ENCODE measurements at places on chromosomes 5 and 9.

- DNase-seq = no peak
These were observed 3.9 kb downstream of the GRK6 start for GRCh38 chr5:177430140-177430951.

DNA sequence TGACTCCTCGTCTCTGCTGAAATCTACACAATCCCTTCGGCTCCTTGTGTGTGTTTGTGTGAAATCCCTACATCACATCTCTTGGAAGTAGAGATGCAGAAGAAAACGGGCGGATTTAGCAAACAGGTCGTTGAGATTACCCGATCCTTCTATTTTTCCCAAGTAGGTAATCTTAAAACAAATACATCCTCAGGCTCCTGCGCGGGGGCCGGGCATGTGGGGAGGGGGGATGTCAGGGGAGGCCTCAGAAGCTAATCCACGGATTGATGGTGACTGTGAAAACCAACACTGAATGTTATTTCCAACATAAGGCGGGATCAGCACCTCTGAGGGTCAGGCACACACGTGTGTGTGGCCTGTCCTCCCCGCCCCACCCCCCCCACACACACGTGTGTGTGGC, 137.8 kb downstream of the ROR2 start:
- no peak for DNase-seq

DNA sequence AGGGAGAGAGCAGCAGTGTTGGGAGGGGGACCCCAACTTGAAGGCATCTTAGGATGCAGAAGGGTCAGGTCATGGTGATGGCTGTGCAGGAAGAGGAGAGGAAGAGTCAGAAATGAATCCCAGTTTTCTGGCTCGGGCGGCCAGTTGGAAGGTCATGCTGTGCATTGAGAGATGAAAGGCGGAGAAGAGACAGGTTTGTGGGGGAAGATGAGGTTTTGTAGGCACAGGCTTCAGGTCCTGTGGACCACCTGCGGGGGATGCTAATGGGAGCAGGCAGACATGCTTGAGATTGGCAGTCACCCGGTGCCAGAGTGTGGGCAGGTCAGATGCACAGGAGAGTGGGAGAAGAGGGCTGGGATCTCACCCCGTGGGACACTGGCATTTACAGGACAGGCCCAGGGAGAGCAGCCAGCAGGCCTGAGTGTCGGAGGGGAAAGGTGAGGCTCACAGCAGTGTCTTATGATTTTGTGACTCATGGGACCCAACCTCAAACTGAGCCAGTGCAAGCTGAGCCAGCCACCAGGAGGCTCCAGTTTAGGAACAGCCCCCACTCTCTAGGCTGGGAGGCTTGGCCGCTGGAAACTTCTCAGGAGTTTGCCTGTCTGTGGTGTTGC, 17.5 kb downstream of the STXBP1 start:
- no peak for DNase-seq

DNA sequence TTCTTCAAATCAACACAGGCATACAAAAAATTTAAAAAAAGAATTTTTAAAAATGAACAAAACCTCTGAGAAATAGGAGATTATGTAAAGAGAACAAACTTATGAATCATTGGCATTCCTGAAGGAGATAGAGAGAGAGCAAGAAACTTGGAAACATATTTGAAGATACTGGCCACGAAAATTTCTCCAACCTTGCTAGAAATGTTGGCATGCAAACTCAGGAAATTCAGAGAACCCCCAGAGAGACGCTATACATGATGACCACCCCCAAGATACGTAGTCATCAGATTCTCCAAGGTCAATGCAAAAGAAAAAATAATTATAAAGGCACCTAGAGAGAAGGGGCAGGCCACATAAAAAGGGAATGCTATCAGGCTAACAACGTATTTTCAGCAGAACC, 472.5 kb downstream of the MTRR start:
- DNase-seq = no peak

DNA sequence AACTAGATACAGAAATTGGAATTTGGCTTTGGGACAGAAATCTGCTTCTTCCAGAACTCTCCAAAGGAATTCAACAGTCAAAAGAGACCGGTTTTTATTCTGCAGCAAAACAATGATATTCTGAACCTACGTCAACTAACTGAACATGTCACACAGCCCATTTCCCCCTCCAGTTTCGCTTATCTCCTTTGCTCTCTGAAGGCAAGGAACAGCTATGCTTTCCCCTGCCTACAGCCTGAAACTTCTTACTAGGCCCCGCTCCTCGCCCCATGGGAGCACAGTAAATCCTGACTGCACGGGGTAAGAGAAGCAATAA, 488 bp downstream of the SKIC3 start:
- DNase-seq = peak; percentile 10

GRCh38 chr9:99023831-99024230, 80.1 kb downstream of the COL15A1 start:
- no peak for DNase-seq

GRCh38 chr9:38117651-38118050, 48.6 kb upstream of the SHB start:
- DNase-seq = no peak

DNA sequence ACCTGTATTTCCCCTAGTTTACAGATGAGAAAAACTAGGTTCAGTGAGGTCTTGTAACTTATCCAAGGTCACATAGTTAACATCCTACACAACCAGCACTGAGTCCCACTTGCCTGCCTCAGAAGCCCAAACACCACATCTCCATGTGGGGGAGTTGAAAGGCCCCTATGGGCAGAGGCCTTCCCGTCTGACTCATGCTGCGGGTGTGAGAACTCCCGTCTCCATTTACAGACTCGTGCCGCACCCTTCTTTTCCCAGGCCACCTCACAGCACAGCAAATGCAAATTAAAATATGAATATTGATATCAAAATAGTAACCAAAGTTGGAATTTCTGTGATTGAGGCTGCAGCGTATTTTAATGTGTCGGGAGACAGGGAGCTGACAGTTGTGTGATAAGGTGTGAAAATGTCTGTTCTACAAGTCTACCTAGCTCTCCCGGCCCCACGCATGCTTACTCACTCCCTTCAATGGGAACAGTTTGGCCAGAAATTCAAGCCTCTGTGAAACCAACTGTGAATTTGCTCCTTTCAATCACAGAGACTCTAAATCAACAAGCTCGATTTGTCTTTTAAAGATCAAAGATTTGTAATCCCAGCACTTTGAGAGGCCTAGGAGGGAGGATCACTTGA, 90.1 kb downstream of the CRB2 start:
- no peak for DNase-seq

GRCh38 chr5:59800347-59800893, 93.1 kb downstream of the PDE4D start:
- no peak for DNase-seq

DNA sequence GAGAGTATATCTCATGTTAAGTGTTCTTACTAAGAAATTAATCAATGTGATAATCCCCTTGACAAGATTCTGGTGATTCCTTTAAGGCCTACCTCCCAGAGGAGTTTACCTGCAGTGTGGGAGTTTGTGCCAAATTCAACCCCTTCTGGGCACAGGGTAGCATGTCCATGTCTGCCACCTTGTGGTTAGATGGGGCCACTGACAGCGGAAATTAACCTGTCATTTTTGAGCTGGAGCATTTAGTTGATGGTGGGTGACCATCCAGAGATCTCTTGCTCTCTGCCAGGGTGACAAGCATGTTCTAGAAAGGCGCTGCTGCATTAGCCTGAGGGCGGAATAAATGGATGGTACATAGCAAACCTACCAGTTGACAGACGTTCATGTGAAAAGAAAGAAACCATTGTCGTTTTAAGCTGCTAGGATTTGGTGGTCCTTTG, 132.2 kb downstream of the FBXO4 start:
- DNase-seq = no peak

- DNase-seq = peak; percentile 62
These were observed 14.3 kb downstream of the CD180 start for GRCh38 chr5:67182301-67182790.

- DNase-seq = no peak
These were observed 83.8 kb downstream of the DAB2IP start for GRCh38 chr9:121735065-121735792.

Measured in retinal pigment epithelial cell (primary cell).